Sciatic nerve (tissue), 2 donors: ENCODE measurements at places on chromosomes 5 and 9. TPM values are rescaled to one million over a fixed set of nuclear protein-coding genes. Genes with fewer than 3 reads are reported as not detected.

SLC12A2 gene
- total RNA-seq = 96.6 TPM

LRRC70 gene
- 10.4 TPM for total RNA-seq

IFT74 gene
- total RNA-seq = 22.6 TPM

NR6A1 gene
- total RNA-seq = 3.3 TPM

ZDHHC11 gene
- 4.9 TPM for total RNA-seq

KLHL9 gene
- 26.3 TPM for total RNA-seq

WNT8A gene
- total RNA-seq = not detected

CYLC2 gene
- total RNA-seq = not detected

MAMDC4 gene
- total RNA-seq = 3.0 TPM

FRMD3 gene
- total RNA-seq = 38.1 TPM

HTR4 gene
- total RNA-seq = 0.13 TPM

ENTPD2 gene
- 24.3 TPM for total RNA-seq

ESM1 gene
- 0.49 TPM for total RNA-seq

ENC1 gene
- 6.6 TPM for total RNA-seq

FUT7 gene
- 0.18 TPM for total RNA-seq

BTNL9 gene
- total RNA-seq = 105 TPM

RMND5B gene
- total RNA-seq = 33.4 TPM

TPPP gene
- total RNA-seq = 3.4 TPM

CNTNAP3B gene
- 20.4 TPM for total RNA-seq

PPP1R26 gene
- total RNA-seq = 13.9 TPM

NR4A3 gene
- 42.2 TPM for total RNA-seq

TRIM14 gene
- 12.6 TPM for total RNA-seq

TAF1L gene
- total RNA-seq = not detected

ANKRD34B gene
- total RNA-seq = not detected

IGFBPL1 gene
- total RNA-seq = not detected

SLC6A7 gene
- not detected for total RNA-seq

ANXA2R gene
- total RNA-seq = 5.7 TPM

GPR150 gene
- 0.49 TPM for total RNA-seq

STPG3 gene
- not detected for total RNA-seq

SOX30 gene
- 0.13 TPM for total RNA-seq

SLC24A2 gene
- 0.04 TPM for total RNA-seq

BARHL1 gene
- total RNA-seq = not detected
